ENCODE measurements at places on chromosomes 2 and 18.

DNA sequence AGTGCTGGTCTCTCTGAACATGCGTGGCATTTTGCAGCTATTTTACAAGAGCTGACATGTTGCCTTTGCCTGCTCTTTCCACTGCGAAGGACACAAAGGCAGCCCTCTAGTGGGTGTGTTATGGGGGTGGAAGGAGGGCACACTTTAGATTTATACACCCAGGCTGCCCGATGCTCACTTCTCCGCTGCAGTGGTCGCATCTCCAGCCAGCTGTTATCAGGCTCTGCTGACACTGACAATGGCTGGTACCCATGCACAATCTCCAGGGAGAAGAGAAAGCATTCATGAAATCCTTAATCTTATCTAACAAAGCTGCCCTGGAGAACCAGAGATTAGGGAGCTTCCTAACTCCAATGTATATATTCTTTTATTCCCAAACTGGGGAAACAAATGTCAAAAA lies 113.5 kb downstream of the EPHA4 start:
- no peak for DNase-seq

DNA sequence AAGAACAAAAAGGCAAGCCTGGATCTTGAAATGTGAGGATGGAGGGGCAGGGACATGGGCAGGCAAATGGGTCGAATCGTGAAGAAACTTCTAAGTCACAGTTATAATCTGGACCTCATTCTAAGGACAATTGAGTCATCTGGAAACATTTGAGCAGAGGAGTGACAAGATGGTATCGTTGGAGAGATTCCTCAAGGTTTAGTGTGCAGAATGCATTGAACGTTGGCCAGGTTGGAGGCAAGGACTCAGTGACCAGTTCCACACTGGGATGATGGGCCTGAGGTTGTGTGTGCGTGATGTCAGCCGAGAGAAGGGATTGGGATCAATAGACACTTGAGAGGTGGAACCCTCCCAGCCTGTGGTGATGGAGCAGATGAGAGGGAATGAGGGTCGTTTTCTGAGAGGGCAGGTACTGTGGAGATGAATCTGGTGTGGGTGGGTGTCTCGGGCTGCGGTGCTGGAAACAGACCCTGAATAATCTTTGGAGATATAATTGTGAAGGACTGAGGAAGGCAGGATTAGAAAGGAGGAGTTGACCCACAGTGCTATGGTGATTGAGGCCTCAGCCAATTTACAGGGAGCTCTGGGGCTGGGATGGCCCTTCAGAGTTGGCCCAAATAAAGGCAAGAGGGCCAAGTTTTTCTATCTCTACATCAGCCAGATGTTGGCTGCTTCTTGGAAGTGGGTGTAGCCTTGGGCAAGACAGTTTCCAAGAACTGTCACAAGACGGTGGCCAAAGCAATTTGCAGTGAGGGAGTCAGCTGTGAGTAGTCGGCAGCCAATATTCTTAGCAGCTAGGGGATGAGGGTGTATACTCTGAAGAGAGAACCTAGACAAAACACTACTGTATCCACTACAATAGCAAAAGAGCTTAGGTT lies 5.8 kb upstream of the ZNF532 start:
- DNase-seq, result no peak

GRCh38 chr18:44715245-44715644 lies 34.6 kb downstream of the SETBP1 start:
- DNase-seq, result no peak

- DNase-seq, result no peak
These were observed 529 bp upstream of the MTA3 start for GRCh38 chr2:42567806-42568400.

GRCh38 chr2:52222128-52222527 lies 1190.2 kb upstream of the NRXN1 start:
- DNase-seq, result no peak

Data from activated CD4-positive, alpha-beta T cell treated with anti-CD3 and anti-CD28 coated beads, Interleukin-2, amount 50 U/mL, for 16 hours (primary cell).